Stimulated activated CD8-positive, alpha-beta memory T cell treated with anti-CD3 and anti-CD28 coated beads, Interleukin-4, amount 100 ng/mL, for 4 hours (primary cell): ENCODE measurements at places on chromosomes 1 and 21.

DNA sequence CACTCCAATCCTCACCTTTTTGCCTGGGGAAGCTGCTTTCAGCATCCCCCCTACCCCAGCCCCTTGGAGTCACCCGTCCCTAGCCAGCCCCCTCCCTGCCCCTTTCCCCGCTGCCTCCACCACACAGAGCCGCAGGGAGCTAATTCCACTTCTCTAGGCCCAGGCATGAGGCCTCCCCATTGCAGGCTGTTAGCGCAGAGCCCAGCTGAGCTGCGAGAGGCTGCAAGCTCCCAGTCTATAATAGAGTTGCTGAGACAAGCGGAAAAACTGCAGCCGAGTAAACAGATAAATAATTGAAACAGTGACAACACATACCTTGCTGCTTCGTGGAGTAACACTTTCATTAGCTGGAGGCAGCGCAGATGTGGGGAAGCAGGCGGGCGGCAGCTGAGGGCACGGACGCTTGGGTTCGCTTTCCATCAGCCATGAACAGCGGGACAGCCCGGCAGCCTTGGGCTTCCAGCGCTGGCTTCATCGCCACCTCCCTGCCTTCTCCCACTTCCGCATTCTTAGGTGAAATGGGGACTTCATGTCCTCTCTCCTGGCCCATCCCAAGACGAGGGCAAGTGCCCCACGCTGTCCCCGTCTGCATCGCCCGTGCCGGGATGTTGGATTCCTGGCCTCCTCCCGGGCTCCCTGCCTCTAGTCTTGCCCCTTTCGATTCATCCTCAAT is 183.3 kb downstream of the IGSF21 start:
- DNase-seq: no peak

- DNase-seq: no peak
These were observed 341.8 kb upstream of the VAMP3 start for GRCh38 chr1:7429290-7429689.

GRCh38 chr1:75952016-75952415 is 19.8 kb upstream of the ASB17 start:
- DNase-seq: no peak

GRCh38 chr21:18989953-18990495 is 586.4 kb upstream of the TMPRSS15 start:
- no peak for DNase-seq

DNA sequence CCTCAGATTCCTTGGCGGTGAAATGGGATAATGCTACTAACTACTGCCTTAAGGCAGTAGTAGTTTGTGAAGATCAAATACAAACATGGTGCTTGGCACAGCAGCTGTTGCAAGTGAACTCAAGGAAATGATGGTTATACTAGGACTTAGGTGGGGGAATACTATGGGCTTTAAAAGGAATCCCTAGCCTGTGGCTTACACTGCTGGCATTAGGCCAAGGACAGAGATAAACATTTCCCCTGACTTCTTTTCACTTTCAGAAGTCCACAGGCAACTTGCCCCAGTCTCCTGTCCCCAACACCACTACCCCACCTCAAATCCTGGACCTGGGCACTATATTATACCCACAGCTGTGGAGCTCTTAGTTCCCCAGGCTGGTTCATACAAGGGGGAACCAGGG is 13.1 kb upstream of the VAMP4 start:
- DNase-seq: no peak

GRCh38 chr21:41916888-41917433 is 36.9 kb downstream of the C2CD2 start:
- no peak for DNase-seq

DNA sequence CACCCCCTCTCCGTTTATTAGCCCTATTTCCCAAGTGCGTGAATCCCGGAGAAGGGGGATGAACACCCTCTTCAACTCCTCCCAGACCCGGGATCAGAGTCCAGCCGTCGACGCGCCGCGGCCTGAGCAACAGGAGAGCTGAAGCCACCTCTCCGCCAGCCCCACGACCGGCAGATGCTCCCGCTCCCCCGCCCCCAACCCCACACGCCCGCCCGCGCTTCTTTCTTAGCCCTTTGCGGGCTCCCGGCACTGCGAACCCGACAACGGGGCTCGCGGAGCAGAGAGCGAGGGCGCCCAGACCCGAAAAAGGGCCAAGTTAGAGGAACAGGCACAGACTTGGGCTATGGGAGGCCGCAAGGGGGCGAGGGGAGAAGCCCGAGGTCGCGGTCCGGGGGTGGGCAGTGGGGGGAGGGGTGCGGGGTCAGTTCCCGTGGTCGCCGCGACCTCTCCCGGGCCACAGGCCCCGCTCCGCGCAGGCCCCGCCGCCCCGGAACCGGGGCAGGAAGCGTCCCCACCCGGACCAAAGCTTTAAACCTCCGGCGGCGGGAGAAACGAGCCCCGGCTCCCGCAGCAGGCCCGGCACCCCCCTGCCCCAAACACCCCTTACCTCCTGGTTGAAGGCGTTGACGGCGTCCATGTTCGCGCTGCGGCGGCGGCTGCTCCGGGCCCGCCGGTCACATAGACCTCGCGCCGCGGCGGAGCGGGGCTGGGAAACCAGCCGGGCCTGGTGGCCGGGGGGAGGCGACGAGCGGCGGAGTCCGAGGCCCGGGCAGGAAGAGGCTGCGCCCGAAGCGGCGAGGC is 662 bp downstream of the SCAF4 start:
- peak; percentile 29 for DNase-seq

GRCh38 chr1:20469406-20470076 is 16.5 kb downstream of the CAMK2N1 start:
- DNase-seq: no peak

DNA sequence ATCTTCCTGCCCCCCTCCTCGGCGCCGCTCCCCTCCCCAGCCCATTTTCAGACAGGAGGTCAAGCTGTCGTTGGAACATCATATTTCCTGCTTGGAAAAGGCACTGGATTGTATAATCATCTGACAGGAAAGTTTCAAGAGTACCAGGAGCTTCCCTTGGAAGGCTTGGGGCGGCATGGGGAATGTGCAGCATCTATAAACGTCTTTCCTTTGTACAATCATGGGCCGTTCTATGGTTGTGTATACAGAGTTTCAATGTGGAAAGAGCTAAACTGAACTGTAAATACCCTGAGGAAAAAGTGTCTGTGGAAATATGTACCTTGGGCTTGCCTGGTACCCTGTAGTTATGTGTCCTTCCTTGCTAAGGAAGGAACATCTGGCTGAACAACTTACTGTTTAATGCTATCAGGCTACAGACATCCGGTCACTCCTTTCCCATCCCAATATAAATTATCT is 368.1 kb upstream of the ADGRL2 start:
- no peak for DNase-seq

DNA sequence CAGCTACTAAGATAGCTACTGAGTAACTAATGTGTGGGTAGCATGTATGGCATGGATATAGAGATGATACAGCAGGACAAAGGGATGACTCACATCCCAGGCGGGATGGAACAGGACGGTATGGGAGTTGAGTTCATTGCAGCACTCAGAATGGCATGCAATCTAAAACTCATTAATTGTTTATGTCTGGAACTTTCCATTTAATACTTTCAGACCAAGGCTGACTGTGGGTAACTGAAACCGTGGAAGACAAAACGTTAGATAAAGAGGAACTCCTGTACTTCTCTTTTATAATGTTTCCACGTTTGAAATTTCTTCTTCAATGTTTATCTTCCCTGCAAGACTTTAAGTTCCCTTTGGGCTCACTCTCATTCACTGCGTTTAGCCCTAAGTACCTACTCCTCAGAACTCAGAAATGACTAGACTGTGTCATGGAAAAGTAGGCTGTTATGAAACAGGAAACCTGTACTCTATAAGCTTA is 151.9 kb downstream of the MAGI3 start:
- DNase-seq: no peak

- DNase-seq: no peak
These were observed 7.9 kb downstream of the ACAP3 start for GRCh38 chr1:1299686-1300351.

GRCh38 chr1:41810446-41810845 is 108.3 kb downstream of the HIVEP3 start:
- DNase-seq: no peak

- DNase-seq: no peak
These were observed 36.4 kb downstream of the SLC2A7 start for GRCh38 chr1:8989821-8990220.

GRCh38 chr1:187411118-187411517 is 582.4 kb downstream of the PLA2G4A start:
- DNase-seq: no peak

GRCh38 chr21:35395728-35396127 is 346.6 kb upstream of the RUNX1 start:
- DNase-seq: no peak

GRCh38 chr1:111998332-111998731 is 8.9 kb upstream of the KCND3 start:
- no peak for DNase-seq

GRCh38 chr1:24544239-24544638 is 11.6 kb upstream of the NCMAP start:
- no peak for DNase-seq

- no peak for DNase-seq
These were observed 3.2 kb upstream of the GSTM2 start for GRCh38 chr1:109664671-109665070.

DNA sequence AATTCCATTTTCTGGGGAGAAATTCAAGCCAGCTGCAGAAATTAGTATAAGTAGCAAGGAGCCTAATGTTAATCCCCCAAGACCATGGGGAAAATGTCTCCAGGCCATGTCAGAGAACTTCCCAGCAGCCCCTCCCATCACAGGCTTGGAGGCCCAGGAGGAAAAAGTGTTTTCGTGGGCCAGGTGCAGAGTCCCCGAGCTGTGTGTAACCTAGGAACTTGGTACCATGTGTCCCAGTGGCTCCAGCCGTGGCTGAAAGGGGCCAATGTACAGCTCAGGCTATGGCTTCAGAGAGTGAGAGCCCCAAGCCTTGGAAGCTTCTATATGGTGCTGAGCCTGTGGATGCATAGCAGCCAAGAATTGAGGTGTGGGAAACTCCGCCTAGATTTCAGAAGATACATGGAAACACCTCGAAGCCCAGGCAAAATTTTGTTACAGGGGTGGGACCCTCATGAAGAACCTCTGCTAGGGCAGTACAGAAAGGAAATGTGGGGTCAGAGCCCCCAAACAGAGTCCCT is 286.3 kb downstream of the MATN1 start:
- DNase-seq: no peak

DNA sequence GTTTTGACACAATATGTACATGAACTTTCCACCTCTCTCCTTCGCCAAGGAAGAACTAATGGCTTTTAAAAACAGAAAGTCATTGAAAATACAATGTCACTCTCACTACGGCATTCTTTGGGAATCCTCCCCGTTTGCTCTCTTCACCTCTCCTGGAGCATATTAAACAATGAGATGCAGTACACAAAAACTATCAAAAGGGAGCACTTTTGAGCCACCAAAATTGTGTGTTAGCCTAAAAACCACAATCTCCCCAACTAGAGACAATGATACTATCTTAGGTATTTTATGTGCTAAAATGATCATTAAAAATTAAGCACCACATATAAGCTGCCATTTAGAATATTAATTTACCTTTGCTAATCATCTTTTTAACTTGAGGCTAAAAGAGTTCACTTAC is 425.5 kb downstream of the KCTD3 start:
- no peak for DNase-seq

DNA sequence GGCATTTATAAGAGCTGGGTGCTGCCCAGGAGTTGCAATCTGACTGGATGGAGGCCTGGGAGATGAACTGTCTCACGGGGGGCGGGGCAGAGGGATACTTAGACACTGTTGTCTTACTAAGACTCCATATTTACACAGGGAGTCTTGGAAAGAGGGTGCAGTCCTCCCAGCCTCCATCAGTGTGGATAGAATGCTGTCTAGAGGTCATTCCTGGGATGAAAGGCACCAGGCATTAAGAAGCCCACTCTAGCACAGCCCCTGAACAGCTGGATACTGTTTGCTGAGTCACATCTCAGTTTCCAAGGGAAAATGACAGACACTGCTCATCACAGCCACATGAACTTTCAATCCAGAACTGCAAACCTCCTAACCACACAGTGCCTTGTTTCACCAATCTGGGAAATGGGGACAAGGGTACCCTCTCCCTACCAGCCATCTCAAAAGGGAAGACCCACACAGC is 43.3 kb downstream of the SSBP3 start:
- DNase-seq: no peak

GRCh38 chr1:2466958-2467554 is 9.0 kb upstream of the PLCH2 start:
- no peak for DNase-seq

DNA sequence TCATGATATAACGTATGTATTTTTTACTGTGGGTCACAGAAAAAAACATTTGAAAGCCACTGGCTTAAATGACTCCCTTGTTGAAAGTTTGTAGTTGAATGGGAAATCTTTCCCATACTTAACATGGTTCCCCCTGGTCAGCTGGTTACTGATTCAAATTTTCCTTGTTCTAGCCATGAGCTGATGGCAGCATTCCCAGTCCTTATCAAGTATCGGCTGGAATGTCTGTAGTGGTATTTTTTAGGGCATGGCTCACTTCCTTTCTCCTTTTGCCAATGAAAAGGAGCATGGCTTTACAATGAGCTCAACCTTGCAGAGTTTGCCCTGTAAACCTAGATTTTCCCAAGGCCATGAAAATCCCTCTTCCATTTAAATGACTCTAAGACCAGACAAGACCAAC is 55.7 kb downstream of the GIPC2 start:
- no peak for DNase-seq

GRCh38 chr1:16133007-16133961 is 22.6 kb downstream of the EPHA2 start:
- DNase-seq: no peak

DNA sequence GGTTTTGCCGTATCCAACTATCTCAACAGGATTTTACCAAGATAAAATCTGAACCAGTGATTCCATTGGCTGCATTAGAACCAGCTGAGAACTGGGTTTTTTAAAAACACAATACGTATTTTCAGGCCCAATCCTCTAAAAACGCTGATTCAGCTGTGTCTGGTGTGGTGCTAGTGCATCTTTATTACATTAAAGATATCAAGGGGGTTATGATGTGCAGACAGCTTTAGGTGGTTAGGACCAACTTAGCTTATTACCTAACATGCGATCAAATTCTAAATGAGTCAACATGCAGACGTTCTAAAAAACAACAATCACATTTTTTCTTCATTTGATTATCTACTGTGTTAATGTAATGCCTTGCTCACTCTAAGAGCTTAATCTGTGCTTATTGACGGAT is 32.0 kb upstream of the EXO1 start:
- DNase-seq: no peak

DNA sequence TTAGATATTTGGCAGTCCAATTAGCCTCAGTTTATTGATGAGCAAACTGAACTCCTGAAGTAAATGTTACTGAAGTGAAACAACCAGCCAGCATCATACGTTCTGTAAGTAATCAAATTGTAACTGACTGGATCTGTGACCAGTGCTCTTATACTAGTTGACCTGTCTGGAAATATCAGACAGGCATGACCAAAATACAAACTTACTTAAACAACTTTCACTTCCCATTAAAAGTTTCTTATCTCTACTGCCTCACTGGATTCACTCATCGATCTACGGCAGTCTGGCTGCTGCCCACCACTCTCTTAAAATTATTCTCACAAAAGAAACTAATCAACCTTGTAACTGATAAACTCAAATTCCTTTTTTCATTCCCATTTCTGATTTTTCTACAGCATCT is 56.4 kb downstream of the WDR3 start:
- no peak for DNase-seq

GRCh38 chr1:99358770-99359169 is 94.5 kb downstream of the PLPPR4 start:
- no peak for DNase-seq
